ENCODE measurements at places on chromosomes 7 and 10.
A peak's percentile ranks its signal among the peaks of the same experiment; 100 is the strongest.

DNA sequence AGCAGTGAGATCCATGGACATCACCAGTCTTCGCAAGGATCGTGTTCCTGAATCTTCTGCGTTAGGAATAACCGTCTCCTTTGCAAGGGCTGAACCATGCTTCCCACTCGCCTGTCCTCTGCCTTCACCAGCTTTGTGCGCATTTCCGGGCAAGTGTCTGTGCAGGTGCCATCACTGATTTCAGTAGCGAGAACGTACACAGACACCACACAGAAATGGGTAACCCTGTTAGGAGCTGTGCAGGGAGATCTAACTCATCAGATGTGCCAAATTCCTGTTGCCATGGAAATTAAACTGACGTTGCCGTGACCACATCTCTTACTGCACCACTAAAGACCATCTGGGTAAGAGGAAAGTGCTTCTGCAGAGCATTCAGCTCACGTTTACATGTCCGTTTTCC lies 146.3 kb downstream of the DIP2C start:
- no peak for DNase-seq

- no peak for DNase-seq
Observed at GRCh38 chr7:151893405-151893923, 16.5 kb upstream of the PRKAG2 start.

- no peak for DNase-seq
Observed at GRCh38 chr7:4725850-4726450, 43.9 kb downstream of the FOXK1 start.

DNA sequence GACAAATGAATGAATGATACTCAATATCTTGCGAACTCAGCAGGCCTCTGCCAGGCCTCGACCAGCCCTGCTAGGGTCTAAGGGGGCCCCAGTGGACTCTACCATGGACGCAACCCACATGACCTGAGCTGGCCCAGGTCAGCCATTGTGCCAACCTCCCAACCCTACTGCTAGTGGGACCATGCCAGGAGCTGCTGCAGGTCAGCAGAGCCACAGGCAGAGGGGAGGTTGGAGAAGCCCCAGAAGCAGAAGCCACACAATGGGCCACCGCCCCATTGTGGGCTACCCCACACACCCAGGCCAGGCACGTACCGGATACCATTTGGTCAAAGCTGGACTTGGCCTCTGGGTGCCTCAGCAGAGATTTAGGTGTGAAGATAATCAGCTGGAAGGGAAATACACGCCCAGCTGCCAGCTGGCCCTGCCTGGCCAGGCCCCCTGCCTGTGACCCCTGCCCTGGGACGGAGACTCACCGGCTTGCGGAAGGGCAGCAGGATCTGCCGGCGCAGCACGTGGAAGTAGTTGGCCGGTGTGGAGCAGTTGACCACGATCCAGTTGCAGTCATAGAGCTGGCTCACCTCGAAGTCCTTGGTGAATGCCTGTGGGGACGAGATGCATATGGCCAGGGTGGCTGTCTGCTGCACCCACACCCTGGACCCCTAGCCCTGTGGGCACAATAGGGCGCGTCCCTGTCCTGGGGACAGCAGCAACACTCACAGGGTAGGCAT lies 24.5 kb downstream of the OGDHL start:
- DNase-seq: no peak

- DNase-seq: no peak
Observed at GRCh38 chr7:136015638-136016037, 38.5 kb upstream of the MTPN start.

DNA sequence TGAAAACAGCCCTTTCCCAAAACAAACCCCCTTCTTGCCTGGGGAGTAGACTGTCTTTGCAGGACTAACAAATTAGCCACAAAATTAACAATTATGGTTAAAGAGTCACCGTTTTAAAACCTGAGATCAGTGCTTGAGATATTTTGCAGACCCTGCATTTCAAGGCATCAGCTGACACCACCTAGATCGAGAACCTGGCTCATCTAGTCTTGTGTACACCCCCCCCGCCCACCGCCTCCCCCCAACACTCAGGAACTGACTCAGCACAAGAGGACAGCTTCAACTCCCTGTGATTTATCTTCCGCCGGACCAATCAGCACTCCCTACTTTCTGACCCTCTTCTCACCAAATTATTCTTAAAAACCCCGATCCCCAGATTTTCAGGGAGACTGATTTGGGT lies 737.1 kb downstream of the PHTF2 start:
- no peak for DNase-seq

DNA sequence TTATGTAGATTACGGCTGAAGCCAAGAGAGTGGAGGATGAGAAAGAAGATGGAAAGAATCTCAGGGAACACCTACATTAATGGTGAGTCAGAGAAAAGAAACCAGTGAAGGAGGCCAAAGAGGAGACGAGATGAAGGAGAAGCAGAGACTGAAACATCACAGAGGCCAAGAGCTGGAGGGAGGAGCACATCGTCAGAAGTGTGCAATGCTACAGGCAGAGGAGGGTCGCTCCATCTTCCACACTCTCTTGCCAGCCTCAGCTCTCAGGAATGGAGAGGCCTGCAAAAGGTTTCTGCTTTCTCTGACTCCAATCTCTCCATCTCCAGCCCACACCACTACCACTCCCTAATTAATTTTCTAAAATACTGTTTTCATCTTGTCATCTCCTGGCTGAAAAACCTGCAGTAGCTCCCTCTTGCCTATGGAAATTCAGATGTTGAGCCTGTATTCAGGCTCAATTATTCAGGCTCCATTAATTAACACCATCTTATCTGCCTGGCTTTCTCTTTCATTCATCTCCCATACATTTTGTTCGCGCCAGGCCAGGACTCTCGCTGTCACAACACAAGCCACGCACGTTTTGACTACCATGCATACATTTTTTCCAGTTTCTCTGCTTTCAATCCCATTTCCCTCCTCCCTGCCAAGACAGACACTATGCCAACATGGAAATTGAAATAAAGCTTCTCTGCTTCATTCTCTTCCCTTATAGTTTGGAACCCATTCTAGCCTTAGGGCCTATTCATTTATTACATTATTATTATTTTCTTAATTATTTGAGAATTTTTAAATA lies 165.8 kb downstream of the INHBA start:
- no peak for DNase-seq

- no peak for DNase-seq
Observed at GRCh38 chr10:50392966-50393718, 141.8 kb upstream of the ASAH2 start.

DNA sequence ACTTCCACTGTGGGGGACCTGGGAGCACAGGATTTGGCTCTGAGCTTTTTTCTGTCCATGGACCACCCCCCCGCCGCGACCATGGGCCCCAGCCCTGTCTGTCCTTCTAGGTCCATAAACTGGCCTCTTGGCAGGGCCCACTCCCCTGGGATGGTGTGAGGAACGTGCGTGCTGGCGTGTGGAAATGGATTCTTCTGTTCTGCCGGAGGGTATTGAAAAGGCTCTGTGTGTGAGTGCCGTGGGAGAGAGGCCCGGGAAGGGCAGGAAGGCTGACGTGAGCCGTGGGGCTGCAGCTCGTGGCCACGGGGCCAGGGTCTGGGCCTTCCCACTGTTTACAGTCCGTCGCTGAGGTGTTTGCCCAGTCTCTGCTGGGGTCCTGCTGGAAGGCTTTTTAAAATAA lies 123.7 kb downstream of the GRK5 start:
- DNase-seq: no peak

DNA sequence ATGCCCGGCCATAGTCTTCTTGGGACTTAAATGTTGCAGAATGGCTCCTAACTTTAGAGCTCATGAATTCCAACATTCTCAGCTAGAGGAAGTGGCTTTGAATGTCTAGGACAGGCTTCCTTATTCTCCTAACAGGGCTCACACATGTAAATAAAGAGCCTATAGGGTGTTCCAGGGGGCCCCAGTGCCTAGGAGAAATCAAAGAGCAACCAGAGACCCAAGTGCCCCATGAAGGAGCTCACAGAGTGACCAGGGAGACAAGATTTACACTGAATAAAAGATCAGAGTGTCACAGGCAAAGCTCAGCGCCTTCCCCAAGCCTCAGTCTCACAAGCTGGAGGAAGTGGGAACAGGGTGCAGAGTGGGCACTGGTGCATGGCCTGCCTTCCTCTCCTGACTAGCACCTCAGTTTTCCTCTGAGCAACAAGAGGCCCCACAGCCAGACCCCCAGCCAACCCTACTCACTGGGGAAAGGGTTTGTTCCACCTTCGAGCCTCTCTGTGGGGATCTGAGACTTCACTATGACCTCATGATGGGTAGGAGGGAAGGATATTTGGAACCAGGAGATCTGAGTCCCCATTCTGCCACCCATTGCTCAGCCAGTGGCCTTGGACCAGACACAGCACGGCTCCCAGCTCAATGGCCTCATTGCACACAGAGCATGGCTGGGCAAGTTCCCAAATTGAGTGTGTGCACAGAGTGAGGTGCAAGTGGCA lies 16.0 kb downstream of the TMEM273 start:
- DNase-seq: no peak

DNA sequence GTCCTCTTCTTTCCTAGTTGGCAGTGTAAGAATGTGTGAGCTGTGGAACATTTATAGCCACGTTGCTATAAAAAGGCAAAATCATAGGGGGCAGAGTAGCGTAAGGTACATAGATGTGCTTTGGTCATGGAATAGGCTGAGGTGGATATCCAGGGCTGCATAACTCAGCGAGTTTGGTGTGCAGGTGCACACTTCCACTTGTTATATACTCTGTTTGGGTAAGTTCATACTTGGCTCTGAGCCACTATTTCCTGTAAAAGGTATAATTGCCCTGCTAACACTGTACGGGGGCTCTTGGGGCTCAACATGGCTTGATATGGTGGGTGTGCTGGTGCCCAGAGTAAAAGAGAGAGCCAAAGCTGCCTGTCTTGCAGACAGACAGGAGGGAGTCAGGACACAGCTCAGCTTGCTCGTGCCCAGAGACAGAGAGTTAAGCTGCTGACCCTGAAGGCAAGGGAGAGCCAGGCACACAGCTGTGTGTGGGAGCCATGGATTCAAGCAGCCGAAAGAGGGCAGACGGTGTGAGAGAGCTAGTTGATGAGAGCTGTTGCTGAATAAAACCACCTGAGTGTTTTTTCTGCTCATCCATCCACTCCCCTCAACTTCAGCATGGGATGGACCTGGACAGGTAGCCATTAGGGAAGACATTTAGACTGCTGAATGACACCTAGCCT lies 126.7 kb downstream of the DKK1 start:
- no peak for DNase-seq

DNA sequence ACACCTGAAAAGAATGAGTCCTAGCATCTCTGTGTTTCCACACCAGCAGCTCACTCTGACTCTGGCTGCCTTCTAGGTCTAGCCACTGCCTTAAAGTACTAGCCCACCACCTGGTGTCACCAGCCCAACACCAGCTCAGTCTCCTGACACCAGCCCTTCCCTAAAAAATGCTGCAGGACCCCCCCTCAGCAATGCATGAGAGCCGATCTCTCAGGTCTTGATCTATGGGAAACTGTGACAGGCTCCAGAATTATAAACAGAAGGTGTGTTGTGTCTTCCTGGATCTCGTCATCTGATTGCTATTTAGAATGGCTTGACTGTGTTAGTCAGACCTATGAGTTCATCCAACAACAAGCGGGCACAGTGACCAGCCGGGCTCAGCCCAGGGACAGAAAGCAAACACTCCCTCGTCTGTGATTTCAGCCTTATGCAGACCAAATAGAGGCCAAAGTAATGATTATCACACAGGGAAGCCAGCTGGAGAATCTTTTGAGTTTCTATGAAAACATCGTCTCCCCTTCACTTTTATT lies 66.6 kb downstream of the CUBN start:
- DNase-seq: no peak

DNA sequence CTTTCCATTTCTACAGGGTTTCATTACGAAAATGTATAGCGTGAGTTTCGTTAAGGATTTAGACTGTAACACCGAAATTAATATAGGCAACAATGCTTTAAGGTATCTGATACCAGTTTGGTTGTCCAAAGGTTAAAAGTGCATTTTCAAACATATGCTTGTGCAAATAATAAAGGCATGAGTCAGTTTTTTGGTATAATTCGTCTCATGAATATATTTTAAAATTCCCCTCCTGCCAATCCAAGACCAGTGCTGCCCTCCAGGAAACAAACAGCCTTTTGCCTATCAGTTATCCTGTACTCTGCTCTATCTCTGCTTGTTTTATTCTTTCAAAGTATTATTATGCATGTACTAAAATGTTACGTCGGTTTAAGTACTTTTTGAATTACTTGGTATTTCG lies 2.0 kb downstream of the LCOR start:
- no peak for DNase-seq

GRCh38 chr7:26375726-26376174 lies 84.1 kb downstream of the SNX10 start:
- no peak for DNase-seq

DNA sequence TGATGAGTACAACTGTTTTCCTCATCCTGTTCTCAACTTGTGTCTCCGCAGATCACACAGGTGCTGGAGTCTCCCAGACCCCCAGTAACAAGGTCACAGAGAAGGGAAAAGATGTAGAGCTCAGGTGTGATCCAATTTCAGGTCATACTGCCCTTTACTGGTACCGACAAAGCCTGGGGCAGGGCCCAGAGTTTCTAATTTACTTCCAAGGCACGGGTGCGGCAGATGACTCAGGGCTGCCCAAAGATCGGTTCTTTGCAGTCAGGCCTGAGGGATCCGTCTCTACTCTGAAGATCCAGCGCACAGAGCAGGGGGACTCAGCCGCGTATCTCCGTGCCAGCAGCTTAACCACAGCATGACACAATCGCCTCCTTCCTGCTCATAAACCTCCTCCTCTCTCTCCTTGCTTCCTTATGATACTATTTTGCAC lies 126.7 kb upstream of the PRSS58 start:
- DNase-seq: peak; percentile 37

GRCh38 chr7:31890766-31891165 lies 179.4 kb downstream of the PDE1C start:
- no peak for DNase-seq

- no peak for DNase-seq
Observed at GRCh38 chr10:22583683-22584082, 130.7 kb downstream of the PIP4K2A start.

DNA sequence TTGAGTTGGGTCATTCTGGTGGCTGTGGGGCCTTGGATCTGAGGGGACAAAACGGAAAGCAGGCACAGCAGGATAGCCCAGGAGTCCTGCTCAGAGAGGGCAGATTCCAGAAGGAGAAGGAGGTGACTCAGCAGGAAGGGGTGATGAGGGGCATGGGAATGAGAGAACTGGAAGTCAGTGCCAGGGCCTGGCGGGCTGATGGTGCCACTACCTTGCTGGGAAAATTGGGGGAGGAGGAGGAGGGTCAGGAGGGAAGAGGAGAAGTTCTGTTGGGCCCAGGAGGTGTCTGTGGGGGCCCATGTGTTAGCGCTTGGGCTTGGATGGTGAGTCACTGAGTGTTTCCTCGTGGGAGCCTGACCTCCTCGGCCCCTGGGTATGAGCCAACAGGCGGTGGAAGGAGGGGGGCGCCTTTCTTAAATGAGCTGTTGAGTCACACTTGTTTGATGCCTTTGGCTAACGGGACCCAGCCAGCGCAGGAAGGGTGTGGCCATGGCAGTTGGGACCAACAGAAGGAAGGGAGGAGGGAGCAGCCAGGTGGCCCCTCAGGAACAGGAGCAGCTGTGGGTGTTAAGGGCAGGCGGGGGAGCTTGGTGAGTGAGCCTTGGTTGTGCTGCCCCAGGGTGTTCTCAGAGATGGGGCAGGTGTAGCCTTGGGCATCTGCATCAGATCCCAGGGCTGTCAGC lies 130.0 kb upstream of the BTBD16 start:
- DNase-seq: no peak

- no peak for DNase-seq
Observed at GRCh38 chr7:1421946-1422345, 37.3 kb downstream of the MICALL2 start.
